Stimulated activated CD8-positive, alpha-beta memory T cell treated with anti-CD3 and anti-CD28 coated beads, Interleukin-7, amount 100 ng/mL, for 4 hours (primary cell): ENCODE measurements at places on chromosomes 6 and 20.
A peak's percentile ranks its signal among the peaks of the same experiment; 100 is the strongest.

DNA sequence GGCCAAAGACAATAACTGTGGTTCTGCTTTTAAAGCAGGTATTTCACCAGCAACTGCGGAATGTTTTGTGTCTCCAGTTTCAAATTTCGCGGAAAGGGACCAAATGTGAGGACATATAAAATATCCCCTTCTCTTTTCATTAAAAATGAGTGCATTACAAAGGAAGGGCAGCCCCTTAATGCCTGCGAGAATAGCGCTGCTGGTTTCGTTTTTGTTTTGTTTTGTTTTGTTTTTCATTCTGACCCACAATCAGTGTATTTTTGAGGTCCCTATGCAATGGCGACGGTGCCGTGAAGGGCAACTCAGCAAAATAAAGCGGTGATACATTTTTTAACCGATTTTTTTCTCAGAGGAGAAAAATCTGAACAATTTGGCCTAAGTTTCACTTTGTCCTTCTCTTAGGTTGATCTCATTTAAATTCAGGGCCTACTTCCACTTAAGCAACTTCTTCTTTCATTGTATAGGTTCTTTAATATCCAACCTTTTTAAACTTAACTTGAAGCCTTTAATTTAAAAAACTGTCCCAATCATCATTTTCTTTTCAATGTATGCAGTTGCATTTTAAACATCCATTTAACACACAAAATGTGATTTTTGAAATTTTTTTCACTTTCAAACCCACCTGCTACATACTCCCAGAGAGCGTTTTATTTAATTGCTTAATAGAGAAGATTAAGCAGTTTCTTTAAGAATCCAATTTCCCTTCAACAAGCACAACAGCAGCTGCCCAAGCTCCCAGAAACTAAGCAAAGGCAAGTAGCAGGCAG is 2.9 kb upstream of the HIVEP2 start:
- no peak for DNase-seq

- DNase-seq, result no peak
These were observed 1.2 kb downstream of the TCFL5 start for GRCh38 chr20:62860391-62860923.

DNA sequence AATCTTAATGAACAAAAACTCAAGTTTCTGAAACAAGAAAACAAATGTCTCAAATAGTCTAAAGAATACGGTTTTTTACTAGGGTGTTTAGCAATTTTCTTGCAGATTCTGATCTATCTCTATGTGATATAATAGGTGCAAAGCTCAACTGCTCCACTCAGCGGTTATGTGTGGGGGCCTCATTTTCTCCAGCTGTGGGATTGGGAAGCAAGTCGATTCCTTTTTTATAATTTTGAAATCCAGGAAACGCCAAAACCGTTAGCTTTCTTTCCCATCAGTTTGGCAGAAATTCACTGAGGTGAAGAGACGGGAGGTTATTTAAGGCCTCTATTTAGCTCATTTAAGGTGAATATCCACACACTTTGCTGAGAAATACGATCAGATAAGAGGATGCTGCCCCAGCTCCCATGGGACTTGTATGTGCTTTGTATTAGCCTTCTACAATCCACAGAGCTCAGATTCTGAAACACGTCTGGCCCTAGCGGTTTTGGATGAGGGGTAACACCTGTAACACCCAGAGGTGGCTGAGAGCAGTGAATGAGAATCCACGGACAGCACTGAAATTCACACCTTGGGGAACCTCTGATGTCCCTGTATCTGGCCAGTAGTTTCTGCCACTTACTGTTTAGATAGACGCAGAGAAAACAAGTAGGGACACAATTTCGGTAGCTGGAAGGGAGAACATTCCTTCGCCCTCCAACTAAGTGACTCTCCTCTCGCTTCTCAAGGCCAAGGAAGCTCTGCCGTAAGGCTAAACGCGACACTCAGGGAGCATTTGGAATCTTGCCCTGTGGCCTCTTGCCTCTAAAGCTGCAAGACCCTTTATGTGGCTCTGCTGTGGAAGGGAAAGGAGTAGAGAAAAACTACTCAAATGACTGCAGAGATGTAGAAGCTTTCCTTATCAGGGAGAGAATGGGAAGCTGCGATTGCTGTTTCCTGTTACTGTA is 6.5 kb upstream of the BCAS4 start:
- no peak for DNase-seq

DNA sequence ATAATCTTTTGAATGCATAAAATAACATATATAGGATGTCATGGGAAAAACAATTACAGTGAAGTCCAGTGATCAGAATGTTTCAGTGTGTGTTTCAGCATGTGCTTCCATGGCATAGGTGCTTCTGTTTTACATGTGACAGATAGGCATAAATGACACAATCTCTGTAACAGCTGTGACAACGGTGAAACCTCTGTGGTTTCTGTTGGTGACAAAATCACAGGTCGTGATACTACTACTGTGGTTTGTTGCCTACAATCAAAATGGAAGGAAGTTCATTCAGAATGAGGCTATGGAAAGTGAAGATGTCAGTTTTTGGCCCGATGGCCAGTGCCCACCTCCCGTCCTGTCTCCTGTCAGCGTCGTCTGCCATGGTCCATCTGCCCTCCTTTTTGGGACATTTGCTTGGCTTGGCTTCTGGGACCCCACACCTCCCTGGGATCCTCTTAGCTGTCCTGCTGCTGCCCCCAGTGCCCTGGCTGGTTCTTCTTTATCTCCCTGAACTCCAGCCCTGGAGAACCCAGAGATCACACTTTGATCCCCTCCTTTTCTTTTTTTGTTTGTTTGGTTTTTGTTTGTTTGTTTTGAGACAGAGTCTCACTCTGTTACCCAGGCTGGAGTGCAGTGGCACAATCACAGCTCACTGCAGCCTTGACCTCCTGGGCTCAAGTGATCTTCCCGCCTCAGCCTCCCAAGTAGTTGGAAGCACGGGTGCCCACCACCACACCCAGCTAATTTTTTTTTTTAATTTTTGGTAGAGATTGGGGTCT is 79.3 kb upstream of the NAA20 start:
- DNase-seq, result no peak

DNA sequence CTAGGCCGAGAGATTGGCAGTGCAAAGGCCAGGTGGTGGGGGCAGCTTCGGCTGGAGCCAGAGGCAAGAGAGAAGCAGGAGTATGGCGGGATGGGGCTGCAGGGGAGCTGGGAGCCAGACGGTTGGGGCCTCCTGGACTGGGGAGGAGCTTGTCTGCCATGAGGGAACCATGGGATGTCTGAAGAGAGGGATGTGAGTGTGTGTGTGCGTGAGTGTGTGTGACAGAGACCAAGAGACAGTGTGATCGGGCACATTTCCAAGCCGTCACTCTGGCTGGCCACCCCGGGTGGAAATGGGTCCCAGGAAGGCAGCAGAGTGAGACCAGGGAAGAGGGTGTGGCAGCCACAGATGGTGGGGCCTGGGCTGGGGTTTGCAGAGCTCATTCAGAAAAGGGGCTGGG is 13.8 kb downstream of the PHACTR3 start:
- DNase-seq, result no peak

GRCh38 chr6:16481697-16482399 is 243.5 kb downstream of the GMPR start:
- peak; percentile 51 for DNase-seq

- no peak for DNase-seq
These were observed 318.9 kb upstream of the PLCB4 start for GRCh38 chr20:8749986-8750385.

DNA sequence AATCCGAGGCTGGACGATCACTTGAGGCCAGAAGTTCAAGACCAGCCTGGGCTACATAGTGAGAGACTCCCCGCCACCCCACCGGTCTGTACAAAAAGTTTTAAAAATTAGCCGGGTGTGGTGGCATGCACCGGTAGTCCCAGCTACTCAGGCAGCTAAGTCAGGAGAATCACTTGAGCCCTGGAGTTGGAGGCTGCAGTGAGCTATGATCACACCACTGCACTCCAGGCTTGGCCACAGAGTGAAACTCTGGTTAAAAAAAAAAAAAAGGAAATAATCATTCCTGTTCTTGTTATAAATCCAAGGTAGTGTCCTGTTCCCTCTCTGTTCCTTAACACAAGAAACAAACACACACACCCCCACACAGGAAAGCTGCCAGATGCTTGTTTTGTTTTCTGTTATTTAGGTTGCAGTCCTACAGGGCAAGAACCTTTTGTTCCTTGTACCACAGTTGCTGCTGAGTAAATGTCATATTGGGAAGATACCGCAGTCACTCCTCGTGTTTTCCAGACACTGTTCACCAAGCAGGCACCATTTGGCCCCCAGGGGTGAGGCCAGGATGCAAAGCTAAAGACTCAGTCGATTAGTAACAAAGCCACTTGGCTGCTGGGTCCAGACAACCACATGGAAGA is 28.9 kb downstream of the ASIP start:
- DNase-seq, result no peak

GRCh38 chr20:7933346-7933745 is 6.9 kb downstream of the HAO1 start:
- no peak for DNase-seq

- DNase-seq, result no peak
These were observed 98.5 kb downstream of the TULP4 start for GRCh38 chr6:158410784-158411183.

DNA sequence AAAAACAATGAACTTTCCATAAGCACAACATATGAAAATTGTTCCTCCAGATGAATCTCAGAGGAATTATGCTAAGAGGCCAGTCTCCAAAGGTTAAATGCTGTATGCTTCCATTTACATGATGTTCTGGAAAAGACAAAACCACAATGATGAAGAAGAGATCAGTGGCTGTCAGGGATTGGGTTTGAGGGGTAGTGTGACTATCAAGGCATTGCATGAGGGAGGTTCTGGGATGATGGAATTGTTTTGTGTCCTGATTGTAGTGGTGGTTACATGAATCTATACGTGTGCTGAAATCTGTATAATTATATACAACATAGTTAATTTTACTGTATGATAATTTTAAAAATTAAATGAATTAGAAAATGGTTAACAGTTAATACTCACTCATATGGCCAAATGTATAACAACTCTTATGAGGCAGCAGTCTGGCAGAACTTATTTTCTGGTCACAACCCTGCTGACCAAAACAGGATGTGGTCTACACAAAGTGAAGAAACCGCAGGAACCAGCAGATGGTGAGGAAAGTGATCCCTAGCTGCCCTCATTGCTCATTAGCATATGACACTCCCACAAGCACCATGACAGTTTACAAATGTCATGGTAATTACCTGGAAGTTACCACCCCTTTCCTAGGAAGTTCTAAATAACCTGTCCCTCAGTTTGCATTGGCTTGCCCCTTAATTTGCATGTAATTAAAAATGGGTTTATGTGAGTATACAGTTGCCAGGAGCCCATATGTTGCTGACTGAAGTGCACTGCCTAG is 31.9 kb downstream of the NSFL1C start:
- peak; percentile 52 for DNase-seq

DNA sequence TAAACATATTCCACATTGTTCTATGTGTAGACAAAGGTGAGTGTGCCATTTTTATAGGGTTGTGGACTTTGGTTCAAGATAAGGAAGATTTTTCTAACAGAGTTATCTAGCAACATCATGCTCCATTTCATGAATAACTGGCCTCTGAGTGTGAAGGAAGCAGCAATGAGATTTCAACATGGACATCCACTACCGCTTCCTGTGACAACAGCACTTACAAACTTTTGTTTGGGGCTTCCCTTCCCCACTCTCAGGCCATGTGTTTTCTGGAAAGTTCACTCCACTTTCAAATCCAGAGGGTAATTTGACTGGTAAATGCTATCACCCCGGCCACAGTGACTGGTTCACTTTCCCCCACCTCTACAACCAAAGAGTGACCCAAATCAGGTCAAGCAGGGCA is 38.1 kb upstream of the PROKR2 start:
- DNase-seq, result no peak

- no peak for DNase-seq
These were observed 2.9 kb downstream of the ADISSP start for GRCh38 chr20:3764659-3765058.

DNA sequence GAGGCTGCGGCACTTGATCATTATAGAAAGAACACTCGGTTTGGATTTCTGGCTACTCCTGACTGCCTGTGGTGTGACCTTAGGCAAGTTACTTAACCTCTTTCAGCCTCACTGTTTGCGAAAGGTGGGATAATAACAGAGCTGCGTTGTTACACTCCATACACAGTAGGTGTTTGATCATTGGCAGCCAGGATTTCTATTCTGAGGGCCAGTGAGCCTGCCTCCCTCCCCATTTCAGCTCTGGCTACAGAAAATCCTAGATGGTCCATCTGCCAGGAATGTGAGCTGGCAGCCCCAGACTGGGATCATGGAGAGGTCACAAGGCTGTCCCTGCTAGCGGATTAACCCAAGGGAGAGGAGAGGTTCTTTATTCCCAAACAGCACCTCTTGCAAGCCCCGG is 2.7 kb downstream of the KCNB1 start:
- DNase-seq, result no peak

- no peak for DNase-seq
These were observed 30.0 kb downstream of the PPP1R3G start for GRCh38 chr6:5115168-5115567.

- no peak for DNase-seq
These were observed 12.8 kb downstream of the PTPRK start for GRCh38 chr6:128507337-128508310.

- DNase-seq, result no peak
These were observed 125.0 kb downstream of the NFATC2 start for GRCh38 chr20:51417250-51418136.

DNA sequence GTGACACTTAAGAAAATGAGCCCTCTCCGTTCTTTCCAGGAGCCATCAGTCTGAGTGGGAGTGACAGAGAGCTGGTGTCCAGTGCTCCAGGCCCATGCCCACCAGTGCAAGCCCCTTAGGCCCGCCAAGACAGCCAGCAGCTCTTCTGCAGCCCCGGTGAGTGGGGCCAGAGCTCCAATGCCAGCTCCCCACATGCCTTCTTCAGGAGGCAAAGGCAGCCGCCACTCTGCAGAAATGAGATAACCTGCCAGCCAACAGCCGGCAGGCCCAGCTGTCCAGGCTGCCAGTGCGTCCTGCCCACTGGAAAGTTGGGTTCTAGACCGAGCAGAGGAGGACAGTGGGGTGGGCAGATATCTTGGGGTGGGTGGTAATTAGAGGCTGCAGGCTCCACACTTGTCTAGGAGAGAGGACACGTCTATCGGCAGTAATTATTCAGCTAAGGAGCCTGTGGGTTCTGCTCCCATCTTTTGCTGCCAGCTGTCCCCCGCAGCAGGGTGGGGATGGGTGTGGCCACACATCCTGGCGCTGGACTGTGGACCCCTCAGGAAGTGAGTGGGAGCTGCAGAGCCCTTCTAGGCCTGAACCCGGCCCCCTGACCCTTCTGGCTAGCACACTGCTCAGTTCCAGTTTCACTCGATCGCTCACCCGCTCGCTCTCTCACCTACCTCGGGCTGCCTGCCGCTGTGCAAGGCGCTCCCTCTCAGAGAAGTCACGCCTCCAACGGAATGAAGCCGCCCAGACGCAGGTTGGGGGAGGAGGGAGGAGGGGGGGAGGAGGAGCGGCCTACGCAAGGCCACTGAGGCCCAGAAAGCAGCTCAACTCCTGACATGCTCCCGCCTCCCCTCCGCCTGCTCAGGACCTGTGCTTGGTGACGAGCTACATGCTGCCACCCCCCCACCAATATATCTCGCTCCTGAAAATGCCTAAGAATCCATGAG is 3.6 kb downstream of the GRM4 start:
- DNase-seq, result no peak

GRCh38 chr6:113315879-113316278 is 541.3 kb upstream of the MARCKS start:
- DNase-seq, result no peak

- DNase-seq, result no peak
These were observed 2.5 kb upstream of the SLC29A1 start for GRCh38 chr6:44220913-44221290.

- DNase-seq, result no peak
These were observed 70.0 kb downstream of the PTPN1 start for GRCh38 chr20:50580016-50580747.

- DNase-seq, result no peak
These were observed 1.0 kb downstream of the OR2J2 start for GRCh38 chr6:29171736-29172135.
